Activated CD8-positive, alpha-beta memory T cell treated with anti-CD3 and anti-CD28 coated beads for 4 hours (primary cell): ENCODE measurements at places on chromosomes 5 and 9.

DNA sequence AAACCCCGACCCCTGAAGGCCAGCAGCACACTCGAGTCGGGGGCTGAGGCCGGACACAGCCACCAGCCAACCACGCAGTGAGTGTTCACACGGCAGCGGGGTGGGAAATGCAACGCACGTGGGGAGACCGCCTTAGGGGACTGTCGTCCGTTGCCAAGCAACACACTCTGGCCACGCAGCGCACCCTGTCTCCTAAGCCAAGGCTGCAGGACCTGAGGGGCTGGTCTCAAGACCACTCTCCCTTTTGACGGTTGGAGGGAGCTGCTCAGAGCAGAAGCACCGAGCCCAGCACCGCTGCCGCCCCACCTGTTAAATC, 7.5 kb downstream of the BRD9 start:
- no peak for DNase-seq

GRCh38 chr5:15365070-15365469, 134.9 kb upstream of the FBXL7 start:
- DNase-seq, result no peak

- DNase-seq, result no peak
Observed at GRCh38 chr5:39657943-39658342, 233.2 kb upstream of the DAB2 start.

DNA sequence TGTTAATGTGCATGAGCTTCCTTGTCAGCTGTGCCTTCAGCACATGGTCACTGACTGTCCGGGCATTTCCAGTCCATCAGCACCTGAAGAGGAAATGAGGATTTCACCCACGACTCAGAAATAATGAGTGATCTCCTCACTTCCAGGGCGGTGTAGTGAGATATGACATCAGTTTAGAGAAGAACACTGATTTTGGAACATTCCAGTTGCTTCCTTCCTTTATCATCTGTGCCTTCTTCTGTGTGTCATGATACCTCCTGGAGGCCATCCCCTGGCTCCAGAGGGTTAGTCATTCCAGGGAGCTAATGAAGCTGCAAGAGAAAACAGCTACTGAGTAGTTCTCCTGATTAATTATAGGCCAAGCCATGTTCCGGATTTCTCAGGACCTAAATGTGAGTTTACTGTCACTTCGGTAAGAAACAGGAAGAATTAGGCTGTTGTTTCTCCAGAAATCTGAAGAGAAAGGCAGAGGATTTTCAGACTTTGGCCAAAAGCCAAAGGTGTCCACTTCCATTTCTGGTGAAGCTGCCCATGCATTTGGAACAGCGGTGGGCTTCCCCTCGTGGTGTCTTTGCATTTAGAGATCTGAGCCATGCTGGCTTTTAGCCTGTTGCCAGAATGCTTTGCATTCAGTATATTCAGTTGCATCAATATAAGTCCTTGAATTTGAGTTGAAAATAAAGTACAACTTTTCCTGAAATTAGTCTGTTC, 161.3 kb upstream of the OTULINL start:
- DNase-seq, result no peak

GRCh38 chr9:111896942-111897600, 457 bp downstream of the UGCG start:
- DNase-seq, result peak; percentile 16

GRCh38 chr9:114240647-114241558, 82.0 kb upstream of the ORM1 start:
- DNase-seq, result no peak

- DNase-seq, result peak; percentile 41
Observed at GRCh38 chr5:65076251-65076869, 307.6 kb downstream of the CWC27 start.

GRCh38 chr9:21413624-21414023, 4.7 kb downstream of the IFNA8 start:
- DNase-seq, result no peak

GRCh38 chr5:154722936-154723335, 32.2 kb upstream of the LARP1 start:
- no peak for DNase-seq

DNA sequence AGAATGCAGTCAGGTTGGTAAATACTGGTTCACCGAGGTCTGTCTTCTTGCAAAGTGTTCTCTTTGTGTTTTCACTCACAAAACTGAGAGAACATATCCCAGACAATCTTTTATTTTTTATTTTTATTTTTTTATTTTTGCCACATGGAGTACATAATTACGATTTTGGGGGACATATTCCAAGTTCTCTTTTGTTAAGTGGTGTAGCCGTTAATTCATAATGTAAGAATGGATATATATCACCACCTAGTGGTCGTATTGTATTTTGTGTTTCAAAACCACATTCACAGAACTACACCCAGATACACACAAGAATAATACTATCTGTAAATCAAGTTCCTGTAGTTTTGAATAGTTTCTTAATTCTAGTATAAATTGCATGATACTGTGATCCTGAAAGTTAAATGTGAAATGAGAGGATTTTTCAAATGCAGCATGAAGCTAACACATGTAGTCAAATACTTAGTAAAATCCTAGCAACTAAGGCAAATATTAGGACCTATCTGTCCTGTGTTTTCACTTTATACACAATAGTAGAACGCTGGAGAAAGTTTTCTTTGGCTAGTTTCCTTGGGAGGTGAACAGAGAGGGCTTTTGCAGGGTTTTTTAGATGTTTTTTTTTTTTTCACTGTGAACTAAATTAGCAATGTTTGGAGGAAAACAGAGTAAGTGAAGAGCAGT, 92.7 kb downstream of the VCAN start:
- no peak for DNase-seq

- no peak for DNase-seq
Observed at GRCh38 chr5:169263591-169263990, 37.3 kb downstream of the SLIT3 start.

- DNase-seq, result no peak
Observed at GRCh38 chr5:88290801-88291200, 22.2 kb upstream of the TMEM161B start.

GRCh38 chr5:73160239-73160671, 12.7 kb upstream of the TMEM174 start:
- no peak for DNase-seq

DNA sequence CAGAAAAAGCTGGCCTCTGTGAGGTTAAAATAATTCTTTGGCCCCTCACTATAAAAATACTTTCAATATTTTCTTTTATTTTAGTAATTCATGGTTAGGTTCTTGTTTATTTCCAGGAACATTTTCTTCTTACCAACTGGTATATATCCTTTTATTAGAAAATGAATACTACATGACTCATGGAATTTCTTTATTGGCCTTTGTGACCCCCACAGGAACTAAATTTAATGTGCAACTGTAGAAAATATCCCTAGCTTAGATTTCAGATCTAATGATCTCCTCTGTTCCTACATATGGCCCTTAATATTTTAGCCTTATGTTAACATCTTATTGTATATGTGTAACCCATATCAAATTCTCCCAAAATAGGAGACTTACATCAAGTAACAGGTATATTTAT, 429.9 kb downstream of the NR2F1-AS1 start:
- DNase-seq, result no peak

DNA sequence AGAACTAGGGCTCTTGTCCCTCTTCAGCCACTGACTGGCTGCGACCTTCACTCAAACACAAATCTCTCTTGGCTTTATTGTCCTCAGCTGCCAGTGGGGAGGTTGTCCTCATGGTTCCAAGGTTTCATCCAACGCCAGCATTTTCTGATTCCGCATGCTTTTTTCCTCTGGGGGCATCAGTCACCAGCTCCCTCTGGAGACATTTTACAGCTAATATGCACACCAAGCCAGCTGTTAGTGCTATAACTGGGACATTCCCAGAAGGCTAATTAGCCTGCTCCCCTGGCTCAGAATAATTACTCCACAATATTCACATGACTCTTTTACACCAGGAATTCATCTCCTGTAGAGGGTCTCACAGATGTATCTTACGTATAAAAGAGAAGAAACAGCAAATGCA, 193.6 kb upstream of the ANKRD55 start:
- DNase-seq, result no peak

GRCh38 chr9:91177081-91177480, 184.6 kb downstream of the AUH start:
- no peak for DNase-seq

DNA sequence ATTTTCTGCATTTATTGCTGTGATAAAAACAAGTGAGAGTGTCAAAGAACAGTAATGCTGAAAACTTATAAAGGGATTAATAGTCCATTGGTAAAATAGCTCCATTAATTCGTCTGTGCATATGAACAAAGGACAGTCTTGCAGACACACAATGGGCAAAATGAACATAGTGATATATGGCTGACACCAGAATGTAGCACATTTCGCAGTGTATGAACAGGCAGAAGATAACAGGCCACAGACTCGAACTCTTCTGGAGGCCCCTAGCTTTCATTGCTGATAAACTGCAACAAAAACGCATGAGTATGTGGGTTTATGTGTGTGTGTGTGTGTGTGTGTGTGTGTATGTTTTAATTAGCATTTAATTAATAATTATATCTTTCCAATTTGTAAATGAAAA, 354.8 kb downstream of the TAF11L14 start:
- no peak for DNase-seq
